ENCODE measurements at places on chromosomes 6 and 20.
A peak's percentile ranks its signal among the peaks of the same experiment; 100 is the strongest.

GRCh38 chr6:79111549-79111948 is 33.5 kb upstream of the PHIP start:
- no peak for DNase-seq

- no peak for DNase-seq
Observed at GRCh38 chr6:42158631-42159030, 14.5 kb upstream of the GUCA1A start.

DNA sequence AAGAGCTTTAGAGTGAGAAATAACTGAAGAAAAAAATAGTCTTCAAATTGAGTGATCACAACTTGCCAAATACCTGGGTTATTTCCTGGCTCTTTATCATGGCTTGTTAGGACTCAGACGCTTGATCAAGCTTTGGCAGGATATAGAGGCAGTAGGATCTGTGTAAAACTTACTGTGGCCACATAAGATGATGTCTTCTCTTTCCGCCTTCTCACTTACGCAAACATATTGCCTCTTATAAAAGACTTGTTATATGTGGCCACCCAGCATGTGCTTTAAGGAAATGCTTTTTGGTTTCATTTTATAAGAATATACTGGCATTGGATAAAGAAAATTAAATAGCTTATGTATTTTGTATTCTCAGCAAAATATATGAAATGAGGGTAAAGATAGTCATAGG is 101.8 kb upstream of the AKIRIN2 start:
- DNase-seq: no peak

DNA sequence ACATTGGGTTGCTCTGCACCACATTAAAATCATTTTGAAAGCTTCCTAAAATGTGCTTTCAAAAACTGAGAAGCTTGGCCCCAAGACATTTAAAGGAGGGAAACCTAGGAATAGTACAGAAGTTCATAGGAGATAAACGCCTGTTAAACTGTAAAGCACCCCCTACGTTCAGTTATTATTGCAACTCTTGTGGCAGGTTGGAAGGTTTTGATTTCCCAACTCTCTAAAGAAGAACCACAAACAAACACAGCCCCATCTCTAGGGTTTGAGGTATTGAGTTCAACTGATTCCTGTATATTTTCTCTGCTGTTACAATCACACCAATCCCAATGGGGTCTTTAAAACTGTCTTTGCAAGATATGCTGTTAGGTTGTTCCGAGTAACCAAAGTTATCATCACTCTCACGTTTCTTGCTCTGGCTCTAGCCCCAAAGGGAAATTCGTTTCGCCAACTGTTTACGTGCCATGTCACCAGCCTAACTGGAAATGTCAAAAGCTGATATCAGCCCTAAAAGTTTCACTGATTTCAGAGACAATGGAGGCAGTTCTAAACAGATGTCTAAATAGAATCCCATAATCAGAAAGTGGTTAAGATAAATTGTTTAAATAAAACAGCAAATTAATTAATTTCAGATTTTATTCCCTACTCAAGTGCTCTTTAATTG is 12.1 kb downstream of the TFAP2A start:
- DNase-seq: no peak

- DNase-seq: peak; percentile 44
Observed at GRCh38 chr20:8933381-8933807, 135.5 kb upstream of the PLCB4 start.

GRCh38 chr6:40346246-40346645 is 240.9 kb downstream of the LRFN2 start:
- DNase-seq: peak; percentile 8

DNA sequence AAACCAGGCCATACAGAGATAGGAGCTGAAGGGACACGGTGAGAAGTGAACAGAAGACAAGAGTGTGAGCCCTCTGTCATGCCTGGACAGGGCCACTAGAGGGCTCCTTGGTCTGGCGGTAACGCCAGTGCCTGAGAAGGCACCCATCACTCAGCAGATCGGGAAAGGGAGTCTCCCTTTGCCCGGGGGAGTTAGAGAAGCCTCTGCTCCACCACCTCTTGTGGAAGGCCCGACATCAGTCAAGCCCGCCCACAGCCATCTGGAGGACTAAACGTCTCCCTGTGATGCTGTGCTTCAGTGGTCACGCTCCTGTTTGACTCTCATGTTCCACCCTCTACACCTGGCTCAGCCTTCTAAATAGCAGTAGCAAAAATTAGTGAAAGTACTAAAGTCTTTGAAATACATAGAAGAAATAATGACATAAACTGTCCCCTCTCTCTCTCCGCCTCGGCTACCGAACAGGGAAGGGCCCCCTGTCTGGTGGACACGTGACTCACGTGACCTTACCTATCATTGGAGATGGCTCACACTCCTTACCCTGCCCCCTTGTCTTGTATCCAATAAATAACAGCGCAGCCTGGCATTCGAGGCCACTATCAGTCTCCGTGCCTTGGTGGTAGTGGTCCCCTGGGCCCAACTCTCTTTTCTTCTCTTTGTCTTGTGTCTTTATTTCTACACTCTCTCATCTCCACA is 66.7 kb downstream of the RPP21 start:
- no peak for DNase-seq

- no peak for DNase-seq
Observed at GRCh38 chr20:20085812-20086211, 33.5 kb downstream of the CFAP61 start.

- DNase-seq: peak; percentile 25
Observed at GRCh38 chr6:105797983-105798453, 288.1 kb upstream of the PRDM1 start.

GRCh38 chr6:127880429-127880828 is 20.4 kb downstream of the THEMIS start:
- no peak for DNase-seq

DNA sequence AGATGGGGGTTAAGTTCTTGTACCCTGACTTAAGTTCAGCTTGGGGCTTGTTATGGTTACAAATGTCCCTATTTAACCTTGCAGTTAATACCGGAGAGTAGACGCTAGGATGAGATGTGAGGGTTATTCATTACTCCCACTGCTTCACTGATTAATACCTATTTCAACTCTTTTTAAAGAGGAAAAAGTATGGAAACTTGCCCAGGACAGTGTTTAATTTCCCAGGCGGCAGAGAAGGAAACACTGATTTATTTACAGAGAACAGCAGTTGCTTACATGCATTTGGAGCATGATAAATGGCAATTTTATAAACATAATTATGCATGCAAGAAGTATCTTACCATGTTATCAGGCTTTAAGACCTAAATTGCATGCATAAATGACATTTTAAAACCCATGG is 137.7 kb downstream of the RCAN2 start:
- no peak for DNase-seq

DNA sequence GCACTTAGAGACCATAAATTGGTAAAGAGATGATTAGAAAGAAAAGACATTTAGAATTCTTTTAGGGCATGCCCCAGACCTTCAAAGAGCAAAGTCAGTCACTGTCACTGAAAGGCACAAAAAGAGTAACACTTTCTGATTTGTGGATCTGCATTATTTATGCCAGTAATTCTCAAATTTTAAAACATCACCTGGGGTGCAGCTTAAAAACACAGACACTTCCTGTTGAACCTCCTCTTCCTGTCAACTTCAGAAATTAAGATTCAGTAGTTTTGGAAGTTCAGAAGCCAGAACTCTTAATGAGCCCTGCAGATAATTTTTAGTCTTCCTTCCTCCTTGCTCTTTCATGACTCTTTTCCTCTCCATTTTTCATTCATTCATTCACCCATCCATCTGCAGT is 137.5 kb downstream of the NRN1 start:
- DNase-seq: no peak

GRCh38 chr6:154167126-154167525 is 128.1 kb downstream of the OPRM1 start:
- no peak for DNase-seq

- DNase-seq: no peak
Observed at GRCh38 chr6:80094017-80094416, 12.5 kb upstream of the BCKDHB start.

DNA sequence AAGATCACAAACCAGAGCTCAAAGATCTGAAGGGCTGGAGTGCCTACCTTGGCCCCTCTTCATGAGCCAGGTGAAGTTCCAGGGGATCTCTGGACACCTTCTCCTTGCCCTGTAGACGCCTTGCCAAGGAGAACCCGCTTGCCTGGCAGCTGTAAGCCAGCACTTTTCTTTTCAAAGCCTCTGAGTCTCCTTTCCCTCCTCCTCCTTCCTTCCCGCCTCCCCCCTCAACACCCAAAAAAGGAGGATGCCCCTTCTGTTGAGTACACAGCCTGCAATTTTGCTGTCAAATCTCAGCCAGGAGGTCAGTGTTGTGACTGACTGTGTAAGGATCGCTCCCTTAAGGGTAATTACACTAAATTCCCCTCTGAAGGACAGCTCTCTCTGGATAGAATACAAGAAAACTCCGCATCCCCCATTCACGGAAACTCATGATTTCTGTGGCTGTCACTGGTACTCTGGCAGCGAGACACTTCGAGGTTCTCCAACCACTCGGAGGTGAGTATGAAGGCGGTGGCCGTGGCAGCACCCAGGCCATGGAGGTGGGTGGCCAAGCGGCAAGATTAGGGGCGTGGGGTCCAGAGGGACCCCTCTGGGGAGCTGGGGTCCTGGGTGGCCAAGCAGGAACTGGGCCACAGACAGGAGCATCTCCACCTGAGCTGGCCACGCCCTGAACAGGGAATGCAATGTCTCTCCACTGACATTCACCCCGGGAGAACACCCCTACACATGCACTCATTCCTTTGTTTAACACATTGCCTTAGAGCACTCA is 23.2 kb upstream of the FOXP4 start:
- no peak for DNase-seq

GRCh38 chr6:150603176-150603575 is 3.5 kb downstream of the PLEKHG1 start:
- DNase-seq: no peak

GRCh38 chr6:5030596-5031136 is 26.8 kb upstream of the RPP40 start:
- peak; percentile 87 for DNase-seq

GRCh38 chr20:37945091-37945547 is 42.2 kb downstream of the VSTM2L start:
- peak; percentile 6 for DNase-seq

GRCh38 chr6:24565196-24565595 is 70.4 kb downstream of the ALDH5A1 start:
- DNase-seq: no peak

- no peak for DNase-seq
Observed at GRCh38 chr6:166655713-166656229, 28.7 kb upstream of the RPS6KA2 start.

DNA sequence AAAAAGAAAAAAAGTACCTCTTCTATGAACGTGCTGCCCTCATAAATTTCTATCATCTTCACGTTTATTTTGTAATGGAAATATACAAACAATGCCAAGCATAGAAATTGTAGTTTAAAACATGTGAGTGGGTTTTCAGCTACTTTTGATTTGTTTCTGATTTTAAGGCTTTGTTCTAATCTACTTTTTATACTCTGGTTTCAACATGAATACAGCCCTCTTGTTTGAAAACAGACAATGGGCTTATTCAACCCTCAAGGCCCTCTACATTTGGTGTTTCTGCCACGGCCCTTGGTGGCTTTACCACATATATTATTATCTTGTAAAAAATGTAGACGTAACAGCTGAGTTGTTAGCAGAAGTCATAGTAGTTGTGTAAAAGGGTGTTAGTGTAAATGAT is 153.9 kb downstream of the SOX4 start:
- no peak for DNase-seq

- DNase-seq: peak; percentile 49
Observed at GRCh38 chr20:35618263-35619131, 2.9 kb downstream of the SPAG4 start.

GRCh38 chr6:7922596-7922995 is 12.0 kb upstream of the TXNDC5 start:
- DNase-seq: no peak

- DNase-seq: no peak
Observed at GRCh38 chr6:26455357-26455970, 2.3 kb upstream of the BTN2A1 start.

DNA sequence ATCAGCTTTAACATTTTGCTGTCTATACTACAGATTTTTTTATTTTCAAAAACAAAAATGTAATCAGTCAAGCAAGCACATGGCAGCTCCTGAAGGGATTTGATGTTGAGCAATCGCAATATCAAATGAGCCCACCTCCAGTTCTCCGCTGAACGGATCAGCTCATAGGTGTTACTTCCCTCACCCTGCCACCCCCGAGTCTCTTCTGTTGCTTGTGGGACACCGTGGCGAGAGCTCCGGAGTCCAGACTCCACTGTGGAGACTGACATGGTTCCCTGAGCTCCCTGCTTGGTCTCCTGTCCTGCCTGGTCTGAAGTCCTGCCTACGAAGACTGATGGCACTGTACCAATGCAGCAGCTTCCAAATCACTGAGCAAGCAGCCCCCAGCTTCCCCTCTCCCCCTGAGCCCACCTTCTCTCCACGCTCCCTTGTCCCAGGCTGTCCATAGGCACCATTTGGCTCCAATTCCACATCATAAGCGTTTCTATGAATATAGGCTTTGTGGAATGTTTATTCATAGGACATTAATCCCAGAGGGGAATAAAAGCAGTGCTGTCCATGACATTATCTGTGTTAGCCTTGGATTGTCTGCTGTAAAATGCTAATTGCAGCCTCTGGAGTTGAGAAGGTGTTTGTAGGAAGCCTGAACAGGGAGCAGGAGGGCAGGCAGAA is 162.2 kb downstream of the LY86 start:
- DNase-seq: no peak

DNA sequence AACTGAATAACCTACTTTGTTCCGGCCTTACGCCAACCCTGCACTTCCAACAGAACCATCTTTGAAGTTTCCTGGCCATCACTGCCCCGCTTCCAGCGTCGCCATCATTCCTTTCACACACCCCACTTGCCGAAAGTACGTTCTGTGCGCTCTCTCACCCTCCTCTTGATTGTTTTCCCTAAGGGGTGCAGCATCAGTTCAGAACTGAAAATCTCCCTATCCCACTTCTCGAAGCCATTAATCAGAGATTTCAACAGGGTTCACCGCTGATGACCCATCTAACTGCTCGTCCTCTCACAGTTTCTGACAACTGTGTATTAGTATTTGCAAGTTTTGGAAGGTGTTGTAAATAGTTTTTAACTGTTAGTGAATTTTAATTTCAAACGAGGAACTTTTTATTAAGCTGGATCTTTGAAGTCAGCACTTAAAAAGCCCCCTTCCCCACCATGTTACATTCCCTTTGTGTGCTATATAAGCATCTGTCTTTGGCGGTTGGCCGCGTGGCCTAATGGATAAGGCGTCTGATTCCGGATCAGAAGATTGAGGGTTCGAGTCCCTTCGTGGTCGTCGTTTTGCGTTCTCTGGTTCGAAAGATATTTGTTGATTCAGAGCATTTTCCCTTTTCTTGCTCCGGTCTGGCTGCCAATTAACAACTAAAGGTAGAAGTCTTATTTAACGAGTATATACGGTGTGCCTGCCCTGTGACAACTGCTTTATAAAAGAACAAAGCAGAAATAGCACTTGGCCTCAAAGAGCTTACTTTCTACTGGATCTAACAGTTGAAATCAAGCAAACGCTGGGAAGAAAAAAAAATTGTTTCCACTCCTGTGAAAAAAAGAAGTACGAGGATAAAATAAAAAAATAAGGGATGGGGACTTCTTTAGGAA is 42.6 kb downstream of the TRIM27 start:
- peak; percentile 91 for DNase-seq

DNA sequence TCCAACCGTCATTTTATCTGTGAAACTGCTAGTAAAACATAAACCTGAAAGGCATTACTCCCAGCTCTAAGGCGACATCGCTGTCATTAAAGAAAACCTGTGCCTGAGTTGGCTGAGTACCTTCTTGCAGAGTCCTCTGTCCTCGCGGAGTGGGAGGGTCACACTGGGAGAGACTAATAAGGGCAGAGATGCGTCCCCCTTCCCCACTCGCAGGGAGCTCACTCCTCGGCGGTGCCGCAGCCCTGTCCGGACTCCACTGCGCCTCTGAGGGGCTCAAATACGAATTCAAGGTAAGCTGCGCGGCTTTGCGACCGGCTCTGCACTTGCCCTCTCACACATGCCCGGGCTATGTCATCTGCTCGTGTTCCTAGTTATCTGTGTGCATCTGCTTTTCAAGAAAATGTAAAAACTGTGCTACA is at the start of gene COL19A1:
COL19A1 (plus strand) TSS at position 206 of the 419 bp plus-strand sequence. CDS start 13,012 bp downstream, outside the sequence.
- peak; percentile 41 for DNase-seq
